ENCODE measurements at places on chromosomes 12 and 14.
A peak's percentile ranks its signal among the peaks of the same experiment; 100 is the strongest.

- DNase-seq = no peak
Observed at GRCh38 chr14:58918066-58918738, 270.3 kb upstream of the DAAM1 start.

GRCh38 chr14:104827177-104828055, 26.5 kb downstream of the ZBTB42 start:
- peak; percentile 57 for DNase-seq

GRCh38 chr12:60279221-60279620, 683.4 kb downstream of the SLC16A7 start:
- no peak for DNase-seq

- DNase-seq = no peak
Observed at GRCh38 chr14:37697489-37698121, 102.2 kb downstream of the TTC6 start.

- DNase-seq = no peak
Observed at GRCh38 chr12:40688085-40688725, 4.0 kb upstream of the CNTN1 start.

DNA sequence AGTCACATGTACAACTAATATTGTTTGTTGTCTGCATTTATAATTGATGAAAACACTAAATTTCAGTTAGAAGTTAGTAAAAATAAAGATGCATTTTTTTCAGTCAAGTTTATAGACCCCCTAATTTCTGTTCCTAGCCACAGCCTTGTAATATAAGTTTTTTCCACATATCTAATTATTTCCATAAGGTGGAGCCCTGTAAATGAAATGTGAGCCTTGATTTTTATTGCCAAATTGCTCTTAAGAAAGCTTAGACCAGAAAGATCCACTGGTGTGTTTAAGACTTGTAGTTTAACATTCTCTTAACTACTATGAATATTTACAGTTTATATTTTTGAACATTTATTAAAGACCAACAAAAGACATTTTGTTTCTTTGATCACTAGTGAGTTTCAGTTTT, 322.1 kb upstream of the RGS6 start:
- no peak for DNase-seq

DNA sequence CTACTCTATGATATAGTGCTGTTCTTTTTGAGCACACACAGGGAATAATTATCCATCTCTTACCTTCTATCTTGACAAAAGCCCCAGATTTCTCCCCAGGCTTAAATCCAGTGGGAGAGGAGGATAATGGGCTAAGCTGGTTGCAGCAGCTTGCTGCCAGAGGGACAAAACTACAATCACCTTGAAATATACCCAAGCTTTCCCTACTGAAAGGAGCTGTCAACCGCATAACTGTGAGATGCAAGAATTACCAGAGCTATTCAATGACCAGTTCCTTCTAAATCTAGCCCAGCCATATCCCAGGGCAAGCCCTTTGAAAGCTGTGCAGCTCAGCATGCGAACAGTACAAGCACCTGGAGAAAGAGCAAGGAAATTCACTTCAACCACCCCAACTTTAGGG, 943 bp upstream of the MGAT4C start:
- DNase-seq = no peak

DNA sequence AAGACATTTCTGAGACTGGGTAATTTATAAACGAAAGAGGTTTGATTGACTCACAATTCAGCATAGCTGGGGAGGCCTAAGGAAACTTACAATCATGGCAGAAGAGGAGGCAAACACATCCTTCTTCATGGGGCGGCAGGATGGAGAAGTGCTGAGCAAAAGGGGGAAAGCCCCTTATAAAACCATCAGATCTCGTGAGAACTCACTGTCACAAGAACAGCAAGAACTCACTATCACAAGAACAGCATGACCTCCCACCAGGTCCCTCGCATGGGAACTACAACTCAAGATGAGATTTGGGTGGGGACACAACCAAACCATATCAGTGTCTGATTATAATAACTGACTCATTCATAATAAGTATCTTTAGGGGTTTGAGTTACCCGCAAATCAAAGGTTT, 6.4 kb downstream of the SLC39A9 start:
- no peak for DNase-seq

GRCh38 chr14:71322655-71323250, 415.5 kb downstream of the PCNX1 start:
- DNase-seq = no peak

DNA sequence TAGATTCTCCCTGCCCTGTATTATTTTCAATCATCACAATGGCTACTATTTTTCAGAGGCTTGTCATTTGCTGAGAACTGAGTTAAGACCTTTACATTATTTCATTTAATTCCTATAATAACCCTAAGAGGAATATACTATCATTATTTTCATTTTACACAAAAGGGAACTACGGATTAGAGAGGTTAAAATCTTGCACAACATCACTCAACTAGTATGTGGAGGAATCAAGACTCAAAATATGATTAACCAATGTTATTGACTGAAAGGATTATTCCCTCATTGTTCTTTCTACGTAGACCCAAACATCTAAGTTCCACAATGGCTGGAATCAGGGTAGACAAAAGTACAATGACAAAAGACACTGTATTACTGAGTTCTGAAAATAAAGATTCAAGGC, 45.0 kb downstream of the GPR65 start:
- DNase-seq = no peak

DNA sequence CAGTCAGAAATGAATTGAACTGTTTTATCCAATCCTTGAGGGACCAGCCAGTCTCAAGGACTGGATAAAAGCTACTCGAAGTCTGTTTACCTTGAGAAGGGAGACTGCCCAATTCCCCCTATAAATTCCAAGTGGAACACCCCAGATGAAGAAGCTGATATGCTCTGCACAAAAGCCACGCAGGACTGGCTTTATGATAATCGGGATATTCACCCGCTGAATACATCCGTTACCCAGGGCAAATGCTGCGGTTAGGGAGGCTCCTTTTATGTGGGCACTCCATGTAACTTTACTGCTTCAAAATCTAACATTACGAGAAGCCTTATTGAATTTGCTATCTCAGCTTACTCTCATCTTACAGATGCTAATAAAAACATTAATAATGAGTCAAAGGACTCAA, 119.1 kb downstream of the DENND5B start:
- no peak for DNase-seq

GRCh38 chr12:42802785-42803189, 213.2 kb upstream of the PRICKLE1 start:
- DNase-seq = no peak

- no peak for DNase-seq
Observed at GRCh38 chr14:22919601-22919921, 612 bp upstream of the RBM23 start.

- DNase-seq = no peak
Observed at GRCh38 chr12:32471591-32472001, 72.2 kb downstream of the FGD4 start.

- no peak for DNase-seq
Observed at GRCh38 chr14:93978735-93979134, 2.4 kb upstream of the ASB2 start.

DNA sequence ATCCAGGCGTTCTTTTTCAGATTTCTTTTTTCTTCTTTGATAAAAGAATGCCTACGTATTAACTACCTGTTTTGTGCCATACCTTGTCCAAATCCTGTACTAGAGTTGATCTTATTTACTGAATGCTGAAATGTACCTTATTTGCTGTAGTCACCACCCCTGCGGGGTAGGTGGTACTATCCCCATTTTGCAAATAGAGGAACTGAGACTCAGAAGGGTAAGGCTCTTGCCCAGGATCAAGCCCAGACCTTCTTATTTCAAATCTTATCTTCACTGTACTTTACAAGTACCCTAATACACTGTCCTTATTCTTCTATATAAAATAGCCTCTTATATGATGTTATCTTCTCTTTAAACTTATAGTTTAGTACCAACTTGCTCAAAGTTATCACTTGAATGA, 206.5 kb downstream of the SLC41A2 start:
- DNase-seq = no peak

DNA sequence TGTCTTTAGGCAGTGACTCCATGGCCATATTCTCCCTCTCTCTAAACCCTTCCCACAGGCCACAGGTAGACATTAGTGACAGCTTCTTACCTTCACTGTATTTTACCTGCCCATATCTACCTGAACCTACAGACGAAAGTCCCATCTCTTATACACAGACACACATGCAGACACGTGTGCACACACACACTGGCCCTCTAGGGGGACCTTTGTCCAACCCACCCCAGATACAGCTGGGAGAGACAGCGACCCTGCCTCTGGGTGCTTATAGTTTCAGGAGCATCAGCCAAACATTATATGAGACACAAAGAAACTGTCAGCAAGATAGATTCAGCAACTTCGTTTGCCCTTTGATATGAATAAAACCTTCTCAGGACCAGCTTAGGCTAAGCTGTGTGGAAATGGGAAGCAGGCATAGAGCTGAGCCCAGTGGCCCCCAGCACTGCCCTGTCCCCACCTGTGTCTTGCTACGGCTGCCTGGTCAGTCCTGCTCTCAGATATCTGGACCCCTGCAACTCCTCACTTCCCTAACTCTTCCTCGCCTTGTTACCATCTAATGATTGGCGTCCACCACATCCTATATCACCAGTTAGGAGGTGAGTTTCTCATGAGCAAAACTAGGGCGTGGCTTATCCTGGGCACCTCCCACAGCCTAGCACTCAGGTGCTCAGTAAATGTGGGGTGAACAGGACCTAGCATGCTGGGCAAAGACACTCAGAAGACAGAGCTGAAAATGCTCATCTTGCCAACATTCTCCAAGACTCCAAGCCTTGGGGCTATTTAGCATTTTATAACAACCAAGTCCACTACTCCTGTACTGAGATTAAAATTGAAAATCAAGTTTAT, 12.0 kb upstream of the CD9 start:
- DNase-seq = no peak

DNA sequence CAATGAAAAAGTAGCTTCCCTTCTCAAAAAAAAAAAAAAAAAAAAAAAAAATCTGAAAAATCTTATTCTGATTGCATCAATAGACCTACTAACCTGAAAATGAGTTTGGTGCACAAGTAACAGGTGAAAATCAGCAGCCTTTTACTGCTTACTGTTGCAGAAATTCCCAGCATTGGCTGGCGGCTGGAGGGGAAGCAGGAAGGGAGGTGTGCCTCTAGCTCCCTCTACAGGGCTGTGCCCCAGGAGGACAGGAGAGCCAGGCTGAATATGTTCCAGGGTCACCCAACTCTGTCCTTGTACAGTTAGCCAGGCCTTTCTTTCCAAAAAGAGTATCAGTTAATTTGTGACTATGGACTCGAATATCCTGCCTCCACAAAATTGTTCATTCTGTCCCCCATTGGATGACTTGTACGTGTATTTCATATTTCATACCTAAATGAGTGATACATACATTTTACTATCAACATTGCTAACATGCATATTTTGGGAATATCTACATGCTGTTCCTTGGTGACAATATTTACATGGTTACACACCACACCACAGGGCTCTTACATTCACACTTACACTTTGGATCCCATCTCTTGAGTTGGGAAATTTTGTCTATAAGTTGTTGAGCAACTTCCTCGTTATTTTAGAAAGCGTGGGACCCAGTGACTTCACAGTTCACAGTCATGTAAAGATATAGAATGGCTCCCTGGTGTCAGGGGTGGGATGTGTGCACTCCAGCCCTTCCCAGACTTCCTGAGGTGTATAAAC, 124.8 kb downstream of the SAMD4A start:
- DNase-seq = peak; percentile 49

- DNase-seq = no peak
Observed at GRCh38 chr12:131283191-131283861, 329.6 kb downstream of the ADGRD1 start.

DNA sequence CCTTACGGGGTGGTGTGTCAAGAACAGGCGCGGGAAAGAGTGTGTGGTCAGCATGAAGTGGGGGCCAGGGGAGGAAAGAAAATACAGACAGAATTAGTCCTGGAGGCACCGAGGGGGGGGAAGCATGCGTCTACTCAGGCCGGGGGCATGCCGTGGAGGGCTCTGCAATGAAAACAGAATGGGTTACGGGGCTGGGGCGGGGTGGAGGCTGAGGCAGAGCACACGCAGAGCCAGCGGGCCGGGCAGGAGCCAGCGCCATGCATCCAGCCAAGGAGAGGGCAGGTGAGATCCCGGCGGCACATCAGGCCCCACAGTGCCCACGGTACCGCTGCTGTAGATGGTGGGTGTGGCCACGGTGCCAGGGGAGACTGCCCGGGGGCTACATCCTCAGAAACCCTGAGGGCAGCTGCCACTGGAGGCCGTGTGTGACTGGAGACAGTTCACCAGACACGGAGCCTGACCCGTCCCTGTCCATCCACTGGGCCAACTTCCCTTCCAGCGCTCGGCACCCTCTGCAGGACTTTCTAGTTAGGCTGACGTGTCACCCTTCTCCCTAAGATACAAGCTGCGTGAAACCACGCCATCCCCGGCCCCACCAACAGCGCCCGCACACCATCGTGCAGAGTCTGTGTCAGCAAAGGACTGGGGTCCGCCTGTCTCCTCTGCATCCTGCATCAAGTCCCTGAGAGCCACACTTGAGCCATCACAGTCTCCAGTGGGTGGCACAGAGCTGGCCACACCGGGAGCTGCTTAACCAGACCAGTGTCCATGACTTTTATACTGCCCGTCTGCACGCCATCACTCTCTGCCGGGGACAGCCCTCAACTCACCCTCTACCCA, 87.4 kb downstream of the PIWIL1 start:
- DNase-seq = no peak

GRCh38 chr12:32264961-32265360, 134.4 kb upstream of the FGD4 start:
- no peak for DNase-seq

- DNase-seq = no peak
Observed at GRCh38 chr12:93772003-93772700, 95.0 kb downstream of the CRADD start.

DNA sequence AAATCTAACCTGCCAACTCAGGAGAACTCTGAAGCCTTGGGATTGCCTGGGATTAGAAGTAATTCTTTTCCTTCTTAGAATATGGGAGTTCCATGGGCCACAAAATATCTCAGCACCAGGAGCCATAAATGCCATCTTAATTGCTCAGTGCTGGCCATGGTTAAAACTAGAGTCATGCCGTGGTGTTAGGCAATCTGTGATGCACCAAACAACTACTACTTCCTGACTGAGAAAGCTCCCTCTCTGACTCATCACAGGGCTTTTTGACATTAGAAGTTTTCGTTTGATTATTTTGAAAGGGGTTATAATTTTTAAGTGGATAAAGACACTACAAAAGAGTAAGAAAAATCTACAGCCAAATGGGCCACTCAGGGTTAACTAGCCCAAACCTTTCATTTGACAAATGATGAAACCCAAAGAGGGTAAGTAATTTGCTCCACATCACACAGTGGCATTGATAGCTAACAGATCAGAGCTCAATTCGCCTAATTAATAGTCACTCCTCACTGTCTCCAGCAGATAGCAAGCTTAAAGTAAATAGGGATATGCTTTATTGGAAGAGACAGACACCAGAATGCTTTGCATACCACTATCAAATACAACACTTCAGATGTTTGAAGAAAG, 377.3 kb downstream of the EMP1 start:
- no peak for DNase-seq

GRCh38 chr14:91719839-91720238, 12.0 kb downstream of the CATSPERB start:
- no peak for DNase-seq

Data from stimulated activated CD4-positive, alpha-beta T cell treated with anti-CD3 and anti-CD28 coated beads, Interleukin-2, amount 100 ng/mL, for 24 hours (primary cell).